ENCODE measurements at places on chromosomes 5 and 9.
A peak's percentile ranks its signal among the peaks of the same experiment; 100 is the strongest.

- DNase-seq, result no peak
Measured at GRCh38 chr9:114383521-114384231, 4.1 kb downstream of the AKNA start.

DNA sequence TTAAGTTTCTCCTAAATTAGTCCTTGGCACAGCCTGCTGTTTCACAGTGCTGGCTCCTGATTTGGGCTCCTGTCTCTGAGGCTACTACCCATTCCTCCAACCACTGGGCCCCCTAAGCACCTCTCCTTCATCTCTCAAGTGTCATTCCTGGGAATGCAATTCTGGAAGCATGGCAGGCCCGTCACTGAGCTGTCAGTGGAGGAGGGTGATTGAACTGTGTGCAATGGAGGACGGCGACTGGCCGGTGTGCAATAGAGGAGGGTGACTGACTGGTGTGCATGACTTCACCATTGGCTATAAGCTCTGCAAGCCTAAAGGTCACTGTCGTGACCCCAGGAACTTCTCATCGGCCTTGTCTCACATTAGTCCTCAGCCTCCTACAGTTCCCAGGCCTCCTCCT lies 12.4 kb upstream of the IL17B start:
- no peak for DNase-seq

DNA sequence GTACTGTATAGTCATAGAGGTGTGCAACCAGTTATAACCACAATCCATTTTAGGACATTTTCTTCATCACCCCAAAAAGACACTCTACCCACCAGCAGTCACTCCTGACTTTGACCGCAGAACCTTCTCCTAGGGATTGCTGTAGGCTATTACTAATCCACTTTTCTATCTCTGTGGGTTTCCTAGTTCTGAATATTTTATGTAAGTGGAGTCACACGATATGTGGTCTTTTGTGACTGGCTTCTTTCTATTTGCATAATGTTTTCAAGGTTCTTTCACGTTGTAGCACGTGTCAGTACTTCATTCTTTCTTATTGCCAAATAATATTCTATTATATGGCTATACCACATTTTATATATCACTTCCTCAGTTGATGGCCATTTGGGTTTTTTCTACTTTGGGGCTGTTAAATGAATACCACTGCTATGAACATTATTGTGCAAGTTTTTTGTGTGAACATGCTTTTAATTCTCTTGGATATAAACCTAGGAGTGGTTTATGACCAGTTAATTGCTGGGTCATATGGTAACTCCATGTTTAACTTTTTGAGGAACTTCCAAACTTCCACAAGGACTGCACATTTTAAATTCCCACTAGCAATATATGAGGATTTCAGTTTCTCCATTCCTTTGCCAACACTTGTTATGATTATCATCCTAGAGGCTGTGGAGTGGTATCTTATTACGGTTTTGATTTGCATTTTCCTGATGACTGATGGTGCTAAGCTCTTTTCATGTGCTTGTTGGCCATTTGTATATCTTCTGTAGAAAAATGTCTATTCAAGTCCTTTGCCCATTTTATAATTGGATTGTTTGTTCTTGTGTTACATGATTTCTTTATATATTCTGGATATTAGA lies 37.8 kb downstream of the MRRF start:
- DNase-seq, result peak; percentile 16

DNA sequence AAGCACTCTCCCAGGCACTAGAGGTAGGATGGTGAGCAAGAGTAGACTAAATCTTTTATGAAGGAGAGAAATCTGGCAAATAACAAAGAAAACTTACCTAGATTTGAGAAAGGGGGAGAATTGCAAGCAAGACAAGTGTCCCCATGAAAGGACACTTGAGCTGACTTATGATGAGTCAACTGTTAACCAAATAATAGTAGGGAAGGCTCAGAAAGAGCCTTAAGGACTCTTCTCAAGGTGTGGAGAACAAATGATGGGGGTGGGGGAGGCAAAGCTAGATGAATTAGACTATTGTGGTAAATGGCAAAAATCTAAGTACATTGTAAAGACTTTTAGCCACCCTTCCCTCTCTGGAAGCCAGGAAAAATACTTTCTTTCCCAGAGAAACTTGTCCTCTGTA lies 77.6 kb upstream of the RASA1 start:
- DNase-seq, result no peak

DNA sequence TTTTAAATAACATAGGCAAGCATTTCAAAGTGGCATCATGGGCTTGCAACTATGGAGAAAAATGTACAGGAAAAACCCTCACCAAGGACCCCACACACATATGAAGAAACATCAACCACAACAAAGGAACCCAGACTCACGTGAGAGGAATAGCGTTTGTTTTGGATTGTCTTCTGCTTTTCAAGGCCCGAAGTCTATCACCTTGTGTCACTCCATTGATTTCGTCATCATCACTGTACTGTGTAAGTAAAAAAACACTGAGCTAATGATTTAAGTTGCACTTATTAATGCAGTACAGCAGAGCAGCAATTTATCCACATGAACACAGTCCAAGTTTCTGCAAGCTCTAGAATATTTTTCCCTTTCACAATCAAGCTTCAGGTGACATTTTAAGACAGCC lies 72.4 kb downstream of the HABP4 start:
- no peak for DNase-seq

DNA sequence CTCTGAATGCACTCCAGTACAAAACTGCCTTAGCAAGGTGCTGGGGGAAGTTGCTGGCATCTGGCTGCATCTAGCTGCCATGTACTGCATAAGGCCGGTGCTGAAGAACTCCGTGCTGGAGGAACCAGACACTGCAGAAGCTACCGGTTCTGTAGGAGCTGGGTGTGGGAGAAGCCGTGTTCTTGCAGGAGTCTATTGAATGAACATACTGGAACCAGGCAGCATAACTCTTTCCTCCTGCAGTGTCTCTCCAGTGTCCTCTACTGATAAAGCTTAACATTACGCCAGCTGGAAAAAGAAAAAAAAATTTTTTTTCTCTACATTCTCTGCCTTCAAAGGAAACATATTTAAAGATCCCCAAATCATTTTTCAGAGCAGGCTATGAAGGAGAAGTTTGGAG lies 38.5 kb downstream of the VPS13A start:
- DNase-seq, result peak; percentile 28

GRCh38 chr9:81665322-81665871 lies 23.9 kb downstream of the TLE1 start:
- no peak for DNase-seq

Data from ELR (cell line).